ENCODE measurements at places on chromosomes 3 and 15.

DNA sequence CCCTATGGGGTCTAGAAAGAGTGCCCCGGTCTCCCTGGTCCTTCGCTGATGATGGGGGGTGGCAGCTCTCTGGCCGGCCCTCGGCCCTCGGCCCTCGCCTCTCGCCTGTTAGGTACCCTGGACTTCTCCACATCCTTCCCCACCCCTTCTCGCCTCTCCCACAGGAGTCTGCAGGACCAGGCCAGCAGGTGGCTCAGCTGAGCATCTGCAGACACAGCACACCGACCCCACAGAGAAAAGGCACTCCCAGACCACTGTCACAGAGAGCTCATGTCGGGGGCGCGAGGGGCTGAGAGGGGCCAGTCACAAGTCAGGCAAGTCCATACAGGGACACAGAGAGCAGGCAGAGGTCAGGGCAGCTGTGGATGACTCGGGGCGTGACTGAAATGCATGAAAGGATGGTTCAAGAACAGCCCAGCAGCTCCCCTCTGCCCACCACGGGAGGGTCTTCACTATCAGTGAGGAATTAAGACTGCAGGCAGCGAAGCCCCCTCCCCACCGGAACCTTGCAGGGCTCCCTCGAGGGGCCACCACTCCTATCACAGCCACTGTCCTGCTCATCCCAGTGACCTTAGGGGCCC, 181.7 kb upstream of the NSMCE3 start:
- no peak for DNase-seq

DNA sequence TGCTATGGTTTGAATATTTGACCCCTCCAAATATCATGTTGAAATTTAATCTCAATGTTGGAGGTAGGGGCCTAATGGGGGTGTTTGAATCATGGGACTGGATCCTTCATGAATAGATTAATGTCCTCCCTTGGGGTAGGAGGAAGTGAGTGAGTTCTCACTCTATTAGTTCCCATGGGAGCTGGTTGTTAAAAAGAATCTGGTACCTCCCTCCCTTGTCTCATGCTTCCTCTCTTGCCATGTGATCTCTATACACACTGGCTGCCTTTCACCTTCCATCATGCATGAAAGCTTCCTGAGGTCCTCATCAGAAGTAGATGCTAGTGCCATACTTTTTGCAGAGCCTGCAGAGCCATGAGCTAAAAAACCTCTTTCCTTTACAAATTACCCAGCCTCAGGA, 177.7 kb upstream of the MCTP2 start:
- no peak for DNase-seq

DNA sequence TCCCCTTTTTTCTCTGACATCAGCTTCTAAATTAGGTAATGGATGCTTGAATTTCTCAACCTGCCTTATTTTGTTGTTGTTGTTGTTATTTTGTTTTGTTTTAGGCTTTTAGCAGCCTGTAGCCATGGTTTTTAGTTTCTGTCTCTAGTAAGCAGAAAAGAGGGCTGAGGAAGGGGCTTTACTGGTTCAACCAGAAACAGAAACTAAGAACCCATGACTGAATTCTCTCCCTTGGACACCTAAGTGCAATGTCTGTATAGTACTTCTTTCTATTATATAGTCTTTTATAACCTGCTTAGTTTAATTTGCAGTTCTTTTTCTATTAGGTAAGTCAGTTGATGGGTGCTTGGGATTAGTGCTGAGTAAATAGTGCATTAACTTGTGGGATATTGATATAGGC, 129.0 kb downstream of the BBX start:
- no peak for DNase-seq

- DNase-seq: no peak
These were observed 66.3 kb upstream of the SLC25A26 start for GRCh38 chr3:66154444-66154861.

DNA sequence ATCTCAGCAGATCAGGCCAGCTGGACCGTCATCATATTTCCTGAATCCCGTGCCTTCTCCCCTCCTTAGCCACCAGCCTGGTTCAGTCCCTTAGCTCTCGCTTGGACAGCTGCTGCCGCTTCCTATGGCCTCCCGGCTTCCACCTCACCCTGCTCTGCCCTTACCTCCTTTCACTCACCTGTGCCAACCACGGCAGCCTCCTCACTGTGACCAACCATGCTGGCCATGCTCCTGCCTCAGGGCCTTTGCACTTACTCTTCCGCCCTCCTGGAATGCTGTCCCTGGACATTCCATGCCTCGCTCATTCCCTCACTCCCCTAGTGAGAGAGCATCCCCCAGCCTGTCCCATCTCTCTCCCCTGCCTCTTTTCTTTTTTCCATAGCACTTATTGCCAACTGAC, 19.2 kb downstream of the GRIP2 start:
- DNase-seq: no peak

- DNase-seq: no peak
These were observed 10.0 kb upstream of the EHD4 start for GRCh38 chr15:41982133-41982930.

GRCh38 chr15:39283531-39283930, 297.3 kb upstream of the THBS1 start:
- no peak for DNase-seq

DNA sequence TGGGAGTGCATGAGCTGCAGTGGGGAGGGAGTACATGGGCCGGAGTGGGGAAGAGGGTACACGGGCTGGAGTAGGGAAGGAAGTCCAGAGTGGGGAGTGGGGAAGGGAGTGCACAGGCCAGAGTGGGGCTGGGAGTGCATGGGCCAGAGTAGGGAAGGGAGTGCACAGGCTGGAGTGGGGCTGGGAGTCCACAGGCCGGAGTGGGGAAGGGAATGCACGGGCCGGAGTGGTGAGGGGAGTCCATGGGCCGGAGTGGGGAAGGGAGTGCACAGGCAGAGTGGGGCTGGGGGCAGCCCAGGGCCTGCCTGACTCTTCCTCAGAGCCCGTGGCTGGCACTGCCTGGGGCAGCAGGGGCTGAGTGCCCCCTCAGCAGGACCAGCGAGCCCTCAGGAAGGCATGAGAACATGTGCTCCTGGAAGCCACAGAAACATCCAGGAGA, 40.7 kb downstream of the KLF15 start:
- no peak for DNase-seq

Measured in CD4-positive, alpha-beta T cell treated with Interleukin-1 beta for 1 hour (primary cell).